ENCODE measurements at places on chromosomes 2 and 18. TPM values are rescaled to one million over a fixed set of nuclear protein-coding genes. Genes with fewer than 3 reads are reported as not detected.

MSTN gene
- total RNA-seq, result not detected

GRCh38 chr2:98822301-98823164 lies 91.6 kb upstream of the MGAT4A start:
- DNase-seq, result peak; percentile 90

DNA sequence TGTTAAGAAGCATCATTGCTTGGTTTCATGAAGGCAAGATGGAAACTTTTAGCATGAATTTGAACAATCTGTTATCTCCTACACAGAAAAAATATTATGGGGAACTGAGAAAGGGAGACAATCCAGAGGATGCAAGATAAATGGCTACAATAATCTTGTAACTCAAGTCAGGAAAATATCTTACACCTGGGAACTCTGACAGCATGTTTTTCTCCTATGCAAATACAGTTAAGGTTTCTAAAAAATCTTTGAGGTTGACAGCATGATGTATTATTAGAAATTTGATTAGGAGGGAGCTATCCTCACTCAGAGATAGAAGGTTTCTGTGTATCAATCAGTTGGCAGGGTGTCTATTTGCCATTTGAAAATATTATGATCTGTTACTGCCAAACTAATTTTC lies 75.6 kb downstream of the GPD2 start:
- no peak for DNase-seq

DNA sequence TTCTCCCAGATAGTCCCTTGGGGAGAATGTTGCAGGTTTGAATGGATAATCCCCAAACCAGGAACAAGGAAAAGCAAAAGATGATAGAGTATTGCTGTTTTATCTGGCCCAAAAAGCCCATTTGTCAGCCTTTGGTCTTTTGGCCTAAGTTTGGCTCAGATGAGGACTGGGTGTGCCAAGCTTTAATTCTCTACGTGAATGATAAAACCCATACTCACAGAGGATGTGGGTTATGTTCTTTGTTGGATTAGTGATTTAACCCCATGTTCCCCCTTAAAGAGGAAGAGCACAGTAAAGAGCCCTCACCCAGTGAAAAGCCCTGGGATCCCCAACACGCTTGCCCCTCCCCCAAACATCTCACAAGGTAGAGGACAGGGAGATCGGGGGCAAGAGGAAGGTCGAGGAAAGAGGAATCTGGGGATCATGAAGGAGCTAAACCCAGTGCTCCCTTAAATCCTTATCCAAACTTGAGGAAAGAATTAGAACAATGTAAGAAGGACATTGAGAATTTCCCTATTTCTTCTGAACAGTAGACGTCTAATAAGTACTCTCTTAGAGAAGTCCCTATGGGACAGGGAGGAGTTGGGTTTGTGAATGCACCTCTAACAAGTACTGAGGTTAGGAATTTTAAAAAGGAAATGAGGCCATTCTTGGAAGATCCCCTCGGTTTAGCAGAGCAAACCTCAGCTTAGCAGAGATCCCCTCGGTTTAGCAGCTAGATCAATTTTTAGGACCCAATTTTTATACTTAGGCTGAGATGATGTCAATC lies 105.0 kb downstream of the HIBCH start:
- no peak for DNase-seq

GRCh38 chr2:124874219-124874618 lies 849.1 kb downstream of the CNTNAP5 start:
- DNase-seq, result no peak

Data from esophagus muscularis mucosa (tissue), 4 donors.